ENCODE measurements at places on chromosomes 5 and 9.

DNA sequence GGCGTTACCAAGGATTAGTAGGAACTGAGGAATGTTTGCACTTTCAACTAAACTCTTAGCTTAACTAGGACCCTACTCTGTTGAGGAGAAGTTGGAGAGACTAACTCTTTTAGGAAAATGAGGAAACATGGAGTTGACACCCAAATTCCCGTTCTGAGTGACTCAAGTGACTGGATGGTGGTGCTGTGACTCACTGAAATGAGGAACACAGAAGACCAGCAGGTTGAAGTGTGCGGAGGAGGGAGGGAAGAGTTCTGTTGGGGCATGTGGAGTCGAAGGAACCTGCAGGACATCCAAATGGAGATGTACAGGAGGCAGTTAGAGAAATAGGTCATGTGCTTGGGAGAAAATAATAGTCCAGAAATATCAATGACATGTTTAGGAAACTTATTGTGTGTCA lies 8.2 kb downstream of the HEXB start:
- no peak for DNase-seq

- DNase-seq, result no peak
Observed at GRCh38 chr5:80871541-80871961, 88.6 kb upstream of the RASGRF2 start.

DNA sequence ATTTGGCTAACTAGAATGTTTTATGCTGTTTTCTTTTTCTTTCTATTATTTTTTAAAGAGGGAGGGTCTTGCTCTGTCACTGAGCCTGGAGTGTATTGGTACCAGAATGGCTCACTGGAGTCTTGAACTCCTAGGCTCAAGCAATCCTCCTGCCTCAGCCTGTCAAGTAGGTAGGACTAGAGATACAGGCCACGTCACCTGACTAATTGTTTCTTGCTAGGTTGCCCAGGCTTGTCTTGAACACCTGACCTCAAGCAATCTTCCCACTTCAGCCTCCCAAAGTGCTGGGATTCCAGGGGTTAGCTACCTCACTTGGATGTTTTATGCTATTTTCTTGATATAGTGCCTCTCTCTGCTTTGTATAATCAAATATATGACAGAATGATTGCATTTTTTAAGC lies 166.2 kb downstream of the AOPEP start:
- DNase-seq, result no peak

- DNase-seq, result no peak
Observed at GRCh38 chr5:3142261-3143027, 391.0 kb upstream of the IRX2 start.

DNA sequence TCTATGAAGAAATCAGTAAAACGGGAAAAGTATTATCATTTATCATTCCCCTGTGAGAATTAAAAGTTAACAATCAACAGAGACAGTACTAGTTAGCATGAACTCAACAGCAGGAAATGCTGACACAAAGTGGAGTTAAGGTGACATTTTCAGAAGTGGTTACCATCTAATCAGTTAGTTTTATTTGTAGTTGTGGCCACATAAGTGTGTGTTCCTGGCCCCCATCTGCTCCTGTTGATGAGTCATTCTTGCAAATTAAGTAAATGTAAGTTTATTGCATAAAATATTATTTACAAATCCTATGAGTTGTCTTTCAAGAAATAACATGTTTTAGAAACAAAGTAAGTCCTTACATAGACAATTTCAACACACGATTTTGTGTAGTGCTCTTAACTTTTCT lies 8.9 kb upstream of the BNC2 start:
- no peak for DNase-seq

GRCh38 chr5:96083361-96083881 lies 121.8 kb upstream of the ELL2 start:
- no peak for DNase-seq

DNA sequence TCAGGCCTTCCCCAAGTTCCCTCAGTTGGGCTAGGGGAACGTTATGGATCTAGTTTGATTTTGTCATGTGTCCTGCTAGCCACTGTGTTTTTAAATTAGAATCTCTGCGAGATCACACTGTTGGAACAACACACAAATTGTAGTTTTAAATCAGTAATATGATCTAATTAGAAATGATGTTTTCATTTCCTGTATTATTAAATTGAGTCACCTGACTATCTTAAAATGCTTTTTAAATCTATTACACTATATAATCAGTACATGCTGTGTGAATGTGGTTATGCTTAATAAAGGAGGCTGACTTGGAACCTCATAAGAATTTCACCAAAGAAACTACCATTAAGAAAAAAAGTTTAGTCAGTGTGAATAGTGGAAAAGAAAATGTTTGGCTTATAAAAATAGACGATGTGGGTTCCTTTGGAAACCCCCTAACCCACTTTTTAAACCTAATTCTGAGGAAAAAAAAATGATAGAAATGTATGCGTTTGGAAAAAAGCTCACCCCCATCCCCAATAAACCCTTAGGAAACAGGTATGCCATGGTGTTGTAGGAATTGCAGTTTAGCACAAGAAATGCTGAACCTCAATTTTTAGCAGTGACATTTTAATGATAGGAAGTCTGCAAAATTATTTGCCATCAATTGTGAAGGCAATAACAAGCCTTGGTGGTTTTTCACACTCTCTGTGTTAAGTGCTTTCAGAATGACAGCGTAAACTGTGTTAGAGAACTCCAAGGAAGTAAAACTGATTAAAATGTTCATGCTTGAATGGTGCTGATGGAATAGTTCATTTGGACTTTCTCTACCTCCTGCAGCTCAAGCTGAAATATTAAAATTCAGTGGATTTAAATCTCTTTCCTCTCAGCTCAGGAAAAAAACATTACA lies 59.0 kb downstream of the TLE4 start:
- no peak for DNase-seq

- DNase-seq, result no peak
Observed at GRCh38 chr5:68217047-68217355, 1.4 kb downstream of the PIK3R1 start.

DNA sequence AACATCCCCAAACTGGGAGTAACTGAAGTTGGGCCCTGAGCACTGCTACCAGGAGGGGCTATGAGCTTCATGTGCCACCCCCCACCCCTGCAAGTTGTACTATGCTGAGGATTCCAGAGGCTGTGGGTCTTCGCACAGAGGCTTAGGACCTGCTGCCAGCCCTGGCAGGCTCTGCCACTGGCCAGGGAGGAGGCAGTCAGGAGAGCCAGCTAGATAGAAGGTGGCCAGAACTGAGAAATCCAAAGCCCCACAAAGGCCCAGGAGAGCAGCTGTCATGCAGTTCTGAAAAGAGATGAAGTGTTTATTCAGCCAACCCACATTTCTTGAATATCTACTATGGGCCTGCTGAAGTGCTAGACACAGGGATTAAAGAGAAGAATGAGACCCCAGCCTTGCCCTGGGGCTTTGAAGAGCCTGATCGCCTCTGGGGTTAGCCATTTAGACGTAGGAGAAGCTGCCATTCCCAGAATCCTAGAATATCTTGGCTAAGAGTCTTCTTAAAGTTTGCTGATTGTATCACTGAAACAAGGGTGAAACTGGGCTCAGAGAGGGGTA lies 1.4 kb downstream of the ALAD start:
- no peak for DNase-seq

- DNase-seq, result no peak
Observed at GRCh38 chr5:166708291-166708690, 1583.2 kb upstream of the WWC1 start.
